CD4-positive, alpha-beta T cell treated with Interleukin-15 for 1 hour (primary cell): ENCODE measurements at places on chromosomes 13 and 19.

GRCh38 chr19:50402544-50403301 is 16.0 kb upstream of the SPIB start:
- DNase-seq: no peak

DNA sequence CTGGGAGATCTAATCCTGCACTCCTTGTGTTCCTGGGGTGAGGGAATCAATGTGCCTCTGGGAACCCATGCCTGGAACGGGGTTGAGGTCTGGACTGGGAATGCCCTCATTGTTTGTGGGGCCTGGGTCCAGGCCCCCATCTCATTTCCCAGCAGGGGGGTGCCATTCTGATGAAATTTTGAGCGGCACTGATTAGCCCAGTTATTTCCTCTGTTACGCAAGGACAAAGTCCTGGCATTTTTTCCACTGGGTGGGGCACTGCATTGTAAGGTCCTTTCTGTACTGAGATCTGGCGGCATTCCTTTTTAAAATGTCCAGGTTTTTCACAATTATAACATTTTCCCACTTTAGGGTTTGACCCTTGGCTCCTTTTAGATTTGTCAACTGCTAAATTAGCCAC is 14.8 kb downstream of the FPR3 start:
- DNase-seq: no peak

DNA sequence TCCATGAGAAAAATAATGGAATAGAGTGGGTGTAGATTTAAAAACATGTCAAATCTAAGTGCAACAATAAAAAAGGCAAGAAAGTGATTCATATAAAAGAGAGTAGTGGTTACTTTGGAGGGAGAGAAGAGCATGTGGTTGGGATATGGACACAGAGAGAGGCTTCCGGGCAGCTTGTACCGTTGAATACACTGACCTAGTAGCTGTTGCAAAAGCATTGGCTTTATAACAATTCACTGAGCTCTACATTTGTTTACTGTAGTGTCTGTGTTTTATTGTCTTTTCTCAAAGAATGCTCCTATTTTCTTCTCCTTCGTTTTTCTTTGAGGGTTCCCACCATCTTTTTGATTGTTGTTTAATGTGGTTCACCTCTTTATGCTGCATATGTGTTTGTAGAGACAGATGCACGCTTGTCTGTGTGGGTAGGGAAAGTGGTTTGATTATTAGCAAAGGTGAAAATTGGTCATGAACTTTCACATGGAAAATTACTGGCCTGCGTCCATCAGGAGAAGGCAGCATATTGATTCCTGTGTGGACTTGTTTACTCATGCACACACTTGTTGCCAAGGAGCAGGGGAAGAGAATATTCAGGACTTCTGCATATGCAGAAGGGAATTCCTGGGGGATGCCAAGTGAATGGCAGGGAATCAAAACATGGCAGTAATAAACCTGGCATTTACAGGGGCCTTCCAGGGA is 29.9 kb upstream of the IRS2 start:
- no peak for DNase-seq

- no peak for DNase-seq
Observed at GRCh38 chr19:49271080-49271753, 53.8 kb downstream of the SLC6A16 start.

DNA sequence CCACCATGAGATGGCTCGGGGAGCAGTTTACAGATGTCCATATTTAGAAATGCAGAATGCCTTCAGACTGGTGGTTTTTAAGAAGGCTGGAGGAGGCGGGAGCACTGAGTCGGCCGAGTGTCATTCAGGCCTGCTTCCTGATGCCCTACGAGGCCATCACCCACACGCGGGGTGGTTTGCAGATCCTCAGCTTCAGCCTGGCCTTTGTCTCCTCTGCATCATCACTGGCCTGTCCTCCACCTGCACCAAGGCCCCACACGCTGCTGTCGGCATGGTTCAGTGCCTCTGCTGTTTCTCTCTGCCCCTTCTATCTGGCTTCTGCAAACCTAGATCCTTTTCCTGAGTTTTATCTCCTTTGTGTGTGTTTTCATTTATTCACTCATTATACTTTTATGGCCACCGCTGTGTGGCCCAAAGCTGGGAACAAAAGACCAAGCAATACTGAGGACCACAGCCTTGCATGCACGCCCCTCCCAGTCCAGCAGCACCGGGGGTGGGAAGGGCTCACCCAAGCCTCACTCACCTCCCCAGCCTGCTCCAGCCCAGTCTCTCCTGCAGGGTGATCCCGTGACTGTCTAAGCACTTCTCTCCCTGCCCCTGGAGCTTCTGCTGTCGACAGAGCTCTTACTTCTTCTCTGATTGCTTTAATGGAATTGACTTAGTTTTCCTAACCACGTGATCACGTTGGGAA is 240.8 kb downstream of the TEX29 start:
- no peak for DNase-seq
